Vagina (tissue), 2 donors: ENCODE measurements at places on chromosomes 7 and 10. TPM values are rescaled to one million over a fixed set of nuclear protein-coding genes. Genes with fewer than 3 reads are reported as not detected.

DNAJC2 gene
- total RNA-seq = 12.0 TPM

CALML3 gene
- 50.6 TPM for total RNA-seq

INHBA gene
- total RNA-seq = 2.2 TPM

AKR1C4 gene
- not detected for total RNA-seq

PODXL gene
- 26.0 TPM for total RNA-seq

SPDYE8 gene
- not detected for total RNA-seq

HABP2 gene
- total RNA-seq = not detected

ZRANB1 gene
- total RNA-seq = 23.8 TPM

YWHAG gene
- 73.2 TPM for total RNA-seq

ASB10 gene
- total RNA-seq = not detected

AKR1C2 gene
- total RNA-seq = 104 TPM

DNA sequence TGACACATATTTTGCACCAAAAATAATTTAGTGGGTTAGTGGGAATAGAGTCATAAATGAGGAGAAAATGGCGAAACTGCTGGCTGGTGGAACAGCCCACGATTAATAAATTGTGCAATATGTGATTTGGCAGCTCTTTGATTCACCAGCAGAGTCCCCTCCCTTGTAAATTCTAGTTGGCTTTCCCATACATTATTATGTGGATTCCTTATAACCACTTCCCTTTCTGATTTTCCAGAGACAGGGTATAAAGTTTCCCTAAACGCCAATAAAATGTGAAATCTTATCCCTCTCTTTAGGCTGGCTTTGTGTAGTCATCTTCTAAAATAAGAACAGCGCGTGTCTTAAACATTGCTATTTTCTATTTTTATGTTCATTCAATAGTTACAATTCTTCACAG lies 149.4 kb upstream of the FERD3L start:
- no peak for DNase-seq

- DNase-seq = no peak
Observed at GRCh38 chr7:22865602-22865960, 42.9 kb upstream of the TOMM7 start.

- no peak for DNase-seq
Observed at GRCh38 chr10:133184591-133185244, 24.7 kb downstream of the KNDC1 start.

- DNase-seq = no peak
Observed at GRCh38 chr10:99316374-99316773, 12.8 kb upstream of the CNNM1 start.

DNA sequence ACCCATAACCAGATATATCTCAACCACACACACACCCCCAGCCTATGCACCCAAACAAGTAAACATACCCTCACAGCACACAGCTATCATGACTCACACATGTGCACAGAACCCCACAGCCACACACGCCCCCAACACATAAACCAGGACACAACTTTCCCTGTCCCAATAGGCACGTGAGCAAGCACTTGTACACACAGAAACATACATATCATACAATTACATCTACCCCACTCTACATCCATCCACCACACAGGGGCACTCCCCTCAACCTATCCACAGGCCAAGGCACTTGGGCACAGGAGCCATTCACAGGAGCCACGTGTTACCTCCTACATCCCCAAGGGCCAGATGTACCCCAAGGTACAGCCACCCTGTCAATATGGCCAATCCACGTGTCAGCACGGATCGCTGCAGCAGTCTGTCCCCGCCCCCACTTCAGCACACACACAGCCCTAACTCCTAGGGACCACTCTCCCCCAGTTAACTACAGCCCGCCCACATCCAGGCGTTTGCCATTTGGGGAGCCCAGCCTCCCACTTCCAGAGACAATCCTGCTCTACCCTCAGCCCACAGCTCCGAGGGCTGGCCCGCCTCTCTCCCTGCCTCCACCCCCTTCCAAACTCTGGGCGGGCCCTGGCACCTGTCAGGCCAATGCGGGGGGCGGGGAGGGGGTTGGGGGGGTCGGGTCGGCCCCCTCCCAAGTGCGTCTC lies 163.5 kb downstream of the SH3PXD2A start:
- DNase-seq = no peak

GRCh38 chr7:117019786-117020590 lies 66.7 kb downstream of the ST7 start:
- DNase-seq = no peak

- DNase-seq = no peak
Observed at GRCh38 chr10:131844529-131845084, 56.2 kb upstream of the PPP2R2D start.

DNA sequence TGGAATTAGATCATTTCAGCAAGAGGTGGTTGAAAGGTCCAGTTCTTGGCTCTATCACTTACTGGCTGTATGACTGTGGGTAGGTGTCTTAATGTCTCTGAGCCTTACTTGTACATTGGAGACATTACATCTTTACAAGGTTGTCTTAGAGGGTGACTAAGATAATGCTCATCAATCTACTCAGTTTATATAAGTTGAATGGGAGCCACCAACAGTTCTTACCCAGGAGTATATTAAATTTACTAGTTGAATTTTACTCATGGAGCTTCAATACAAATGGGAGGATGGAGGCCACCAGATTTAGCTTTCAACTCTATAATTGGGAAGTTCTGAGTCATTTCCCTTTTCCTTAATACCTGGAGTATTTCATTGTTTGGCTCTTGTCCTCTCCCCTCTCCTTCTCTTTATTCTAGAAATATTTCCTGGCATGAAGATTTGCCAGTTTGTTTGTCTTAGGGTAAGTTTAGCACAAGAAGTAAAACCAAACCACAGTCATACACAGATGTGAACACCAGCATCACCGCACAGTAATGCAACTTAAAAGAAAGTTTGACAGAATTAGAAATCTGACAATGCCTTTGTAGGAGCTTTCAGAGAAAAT lies 222.8 kb downstream of the LRMDA start:
- no peak for DNase-seq

GRCh38 chr10:21599582-21599981 lies 65.5 kb downstream of the MLLT10 start:
- no peak for DNase-seq

DNA sequence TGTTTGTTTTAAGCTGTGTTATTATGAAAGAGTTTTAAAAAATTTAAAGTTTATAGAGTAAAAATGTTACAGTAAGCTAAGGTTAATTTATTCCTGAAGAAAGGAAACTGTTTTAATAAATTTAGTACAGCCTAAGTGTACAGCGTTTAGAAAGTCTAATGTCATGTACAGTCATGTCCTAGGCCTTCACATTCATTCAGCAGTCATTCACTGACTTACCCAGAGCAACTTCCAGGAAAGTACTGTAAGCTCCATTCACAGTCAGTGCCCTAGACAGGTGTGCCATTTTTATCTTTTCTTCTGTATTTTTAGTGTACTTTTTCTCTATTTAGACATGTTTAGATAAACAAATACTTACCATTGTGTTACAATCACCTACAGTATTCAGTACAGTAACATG lies 126.8 kb downstream of the TPK1 start:
- no peak for DNase-seq

DNA sequence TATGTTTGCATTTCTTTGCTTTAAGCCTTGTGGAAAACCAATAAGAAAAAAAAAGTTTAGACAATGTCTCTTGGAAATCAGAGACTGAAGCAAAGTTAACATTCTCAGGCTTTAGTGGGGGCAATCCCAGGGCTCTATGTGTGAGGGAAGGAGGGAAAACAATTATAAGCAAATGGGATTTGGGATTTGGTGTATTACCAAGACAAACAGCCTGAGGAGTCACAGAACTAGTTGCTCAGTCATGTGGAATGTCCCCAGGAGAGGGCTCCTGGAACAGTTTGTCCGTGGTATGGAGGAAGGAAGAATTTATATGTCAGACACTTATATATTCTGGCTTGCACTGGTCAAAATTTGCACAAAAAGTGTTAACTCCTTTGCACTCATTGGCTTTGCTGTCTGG lies 562.9 kb upstream of the TPK1 start:
- no peak for DNase-seq

DNA sequence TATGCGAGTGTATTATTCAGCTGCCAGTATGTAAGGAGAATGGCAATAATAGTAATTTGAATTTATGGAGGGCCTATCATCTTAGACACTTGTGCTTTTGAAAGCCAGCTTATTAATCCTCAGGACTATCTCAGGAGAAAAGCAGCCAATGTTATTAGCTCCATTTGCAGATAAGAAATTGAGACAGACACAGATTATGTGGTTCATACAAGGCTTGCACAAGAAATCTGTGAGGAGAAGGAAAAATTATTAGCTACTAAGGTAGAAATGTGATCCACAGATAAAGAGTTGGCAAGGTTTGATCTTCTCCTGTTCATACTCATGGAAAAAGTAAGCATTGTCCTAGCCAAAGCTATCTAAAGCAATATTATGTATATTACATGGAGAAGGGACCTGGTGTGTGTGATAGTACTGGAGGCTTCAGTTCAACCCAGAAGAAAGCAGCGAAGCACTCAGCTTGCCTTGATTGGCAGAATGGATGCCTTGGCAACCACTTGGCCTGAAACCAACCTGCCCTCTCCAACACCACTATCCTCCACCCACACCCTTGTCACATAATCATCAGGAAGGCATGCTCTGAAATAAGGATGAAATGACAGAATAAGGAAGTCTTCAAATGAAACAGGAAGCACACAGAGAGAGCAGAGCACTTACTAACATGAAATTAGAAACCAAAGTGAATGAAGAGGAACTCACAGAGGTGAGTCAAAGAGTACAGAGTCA lies 18.0 kb downstream of the MACC1 start:
- no peak for DNase-seq

- no peak for DNase-seq
Observed at GRCh38 chr7:2711895-2712675, 24.1 kb downstream of the AMZ1 start.

- DNase-seq = no peak
Observed at GRCh38 chr10:60508037-60508436, 118.4 kb upstream of the ANK3 start.

GRCh38 chr10:98038288-98038687 lies 7.9 kb upstream of the CRTAC1 start:
- no peak for DNase-seq

- no peak for DNase-seq
Observed at GRCh38 chr10:78178940-78179339, 145.3 kb downstream of the RPS24 start.

DNA sequence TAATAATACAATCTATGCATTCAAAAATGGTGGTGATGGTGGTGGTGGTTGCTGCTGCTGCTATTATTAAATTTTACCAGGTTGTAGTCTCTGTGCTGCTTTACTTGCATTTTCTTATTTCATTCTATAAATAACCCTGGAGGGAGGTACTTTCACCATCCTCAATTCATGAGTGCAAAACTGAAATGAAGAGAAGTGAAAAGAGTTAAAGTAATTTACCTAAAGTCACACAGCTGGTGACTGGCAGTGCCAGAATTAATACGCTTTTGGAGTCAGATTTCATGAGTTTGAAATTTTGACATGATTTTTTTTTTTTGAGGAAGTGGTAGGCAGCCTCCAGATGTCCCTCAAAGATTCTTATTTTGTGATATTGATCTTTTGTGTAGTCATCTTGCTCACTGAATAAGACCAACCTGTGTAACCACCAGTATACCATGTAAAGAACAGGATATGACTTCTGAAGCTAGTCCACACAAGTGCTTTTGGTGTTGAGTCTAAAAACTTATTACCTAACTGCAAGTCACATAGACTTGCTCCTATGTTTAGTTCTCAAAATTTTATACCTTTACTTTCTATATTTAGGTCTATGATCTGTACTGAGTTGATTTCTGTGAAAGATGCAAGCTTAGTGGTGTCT lies 218.8 kb downstream of the ZWINT start:
- no peak for DNase-seq

DNA sequence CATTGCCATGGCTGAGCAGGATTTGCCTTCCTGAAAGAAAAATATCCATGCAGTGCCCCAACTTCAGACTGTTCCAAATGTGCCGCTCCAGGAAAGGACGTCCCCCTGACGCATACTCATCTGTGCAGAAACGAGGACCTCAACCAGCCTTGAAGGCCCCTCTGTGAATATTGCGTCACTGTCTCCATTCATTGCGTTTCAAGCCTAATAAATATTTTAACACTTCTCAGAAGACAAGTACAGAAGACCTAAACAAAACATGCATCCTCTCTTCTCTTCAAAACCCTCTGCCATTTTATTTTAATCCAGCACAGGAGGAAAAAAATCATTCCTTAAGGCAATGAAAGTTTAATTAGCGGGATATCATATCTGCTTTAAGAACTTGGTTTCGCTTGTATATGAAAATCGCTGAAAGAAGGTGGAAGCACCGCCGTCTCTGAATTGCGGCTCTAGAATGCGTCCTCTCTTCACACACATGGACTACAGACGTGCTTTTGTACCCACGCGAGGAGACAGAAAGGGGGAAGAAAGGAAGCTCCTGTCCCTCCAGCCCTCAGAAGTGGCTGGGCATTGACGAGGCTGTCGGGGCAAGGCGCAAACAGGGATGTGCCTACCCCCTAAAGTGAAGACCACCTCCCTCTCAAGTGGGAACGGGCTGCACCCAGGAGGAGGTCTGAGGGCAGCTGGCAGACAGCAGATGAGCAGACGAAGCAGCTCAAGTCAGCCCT lies 36.8 kb downstream of the RGS10 start:
- no peak for DNase-seq
